ENCODE measurements at places on chromosomes 7 and 10. TPM values are rescaled to one million over a fixed set of nuclear protein-coding genes. Genes with fewer than 3 reads are reported as not detected.

ATP6V0A4 gene
- not detected for total RNA-seq

NEUROD6 gene
- total RNA-seq: not detected

CPVL gene
- 3.2 TPM for total RNA-seq

CYP3A4 gene
- not detected for total RNA-seq

IFIT2 gene
- total RNA-seq: 30.7 TPM

COL26A1 gene
- total RNA-seq: not detected

HOGA1 gene
- 0.08 TPM for total RNA-seq

PTPN20 gene
- total RNA-seq: 0.27 TPM

COBL gene
- not detected for total RNA-seq

ASB10 gene
- total RNA-seq: not detected

PPP1R9A gene
- total RNA-seq: 0.45 TPM

VGF gene
- total RNA-seq: not detected

All from fibroblast of the aortic adventitia (primary cell).